ENCODE measurements at places on chromosomes 2 and 18. TPM values are rescaled to one million over a fixed set of nuclear protein-coding genes. Genes with fewer than 3 reads are reported as not detected.

- no peak for DNase-seq
Measured at GRCh38 chr2:223563462-223563861, 38.7 kb downstream of the SCG2 start.

DNA sequence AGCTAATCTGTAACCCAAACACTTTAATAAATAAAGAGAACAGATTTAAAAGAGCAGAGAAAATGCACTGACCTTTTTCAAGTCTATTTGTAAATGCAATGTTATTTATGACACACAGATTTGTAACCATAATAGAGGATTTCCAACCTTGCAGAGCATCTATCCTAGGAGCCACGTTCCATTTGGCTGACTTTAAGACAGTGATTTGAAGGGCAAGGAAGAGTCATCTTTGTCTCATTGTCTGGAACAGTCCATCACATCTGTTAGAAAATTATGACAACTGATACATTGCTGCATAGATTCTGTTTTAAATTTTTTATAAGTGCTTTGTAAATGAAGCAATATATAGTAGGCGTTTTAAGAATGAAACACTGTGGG, 90.8 kb upstream of the L3MBTL4 start:
- no peak for DNase-seq

Gene PXDN
- 54.5 TPM for total RNA-seq

Gene FBLN7
- 1.6 TPM for total RNA-seq
